ENCODE measurements at places on chromosomes 1 and 21.

GRCh38 chr1:36142121-36142520 is 7.2 kb downstream of the TRAPPC3 start:
- no peak for DNase-seq

- peak; percentile 18 for DNase-seq
Observed at GRCh38 chr21:32189688-32190483, 89.0 kb downstream of the MIS18A start.

GRCh38 chr1:247056071-247056470 is 22.5 kb downstream of the ZNF670 start:
- DNase-seq: no peak

GRCh38 chr1:114490274-114490693 is 20.7 kb downstream of the TRIM33 start:
- no peak for DNase-seq

GRCh38 chr1:87796471-87796901 is 467.8 kb downstream of the LMO4 start:
- no peak for DNase-seq

- no peak for DNase-seq
Observed at GRCh38 chr21:25487046-25487594, 120.2 kb downstream of the MRPL39 start.

- no peak for DNase-seq
Observed at GRCh38 chr1:29236712-29237128, 398 bp downstream of the PTPRU start.

- no peak for DNase-seq
Observed at GRCh38 chr1:204602111-204602579, 83.4 kb downstream of the LRRN2 start.

DNA sequence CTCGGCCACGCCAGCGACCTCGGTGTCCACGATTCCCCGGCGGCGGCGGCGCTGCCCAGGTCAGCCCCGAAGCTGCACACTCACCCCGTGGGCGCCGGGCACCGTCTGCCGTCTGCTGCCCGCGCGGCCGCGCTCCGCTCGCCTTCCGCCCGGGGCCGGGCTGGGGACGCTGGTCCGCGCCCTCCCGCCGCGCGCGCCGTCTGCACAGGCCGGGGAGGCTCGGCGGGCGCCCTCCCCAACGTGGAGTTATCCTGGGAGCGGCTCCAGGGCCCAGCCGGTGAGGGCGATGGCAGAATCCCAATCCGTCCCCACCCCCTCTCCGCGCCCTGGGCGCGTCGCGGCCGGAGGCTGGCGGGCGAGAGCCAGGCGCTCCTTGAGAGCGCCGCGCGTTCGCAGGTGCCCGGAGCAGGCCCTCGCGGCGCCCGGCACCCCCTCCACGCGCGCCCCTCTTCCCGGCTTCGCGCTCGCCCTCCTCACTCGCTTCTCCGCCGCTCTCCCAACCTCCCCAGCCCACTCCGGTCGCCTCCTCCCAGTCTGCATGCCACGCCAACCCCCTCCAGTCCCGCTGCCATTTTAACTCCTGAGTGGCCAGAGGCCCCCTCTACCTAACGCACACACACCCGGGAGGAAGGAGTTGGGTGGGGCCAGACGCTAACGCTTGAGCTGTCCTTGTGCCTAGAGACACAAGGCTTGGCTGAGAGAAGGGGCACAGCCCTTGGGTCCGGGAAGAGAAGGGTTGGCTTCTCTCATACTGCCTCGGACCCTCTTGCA is at the start of gene LRRN2:
Gene LRRN2, minus strand, starts transcription at position 503 of the 771 bp plus-strand sequence. CDS start 65,746 bp downstream, outside the sequence.
- no peak for DNase-seq

DNA sequence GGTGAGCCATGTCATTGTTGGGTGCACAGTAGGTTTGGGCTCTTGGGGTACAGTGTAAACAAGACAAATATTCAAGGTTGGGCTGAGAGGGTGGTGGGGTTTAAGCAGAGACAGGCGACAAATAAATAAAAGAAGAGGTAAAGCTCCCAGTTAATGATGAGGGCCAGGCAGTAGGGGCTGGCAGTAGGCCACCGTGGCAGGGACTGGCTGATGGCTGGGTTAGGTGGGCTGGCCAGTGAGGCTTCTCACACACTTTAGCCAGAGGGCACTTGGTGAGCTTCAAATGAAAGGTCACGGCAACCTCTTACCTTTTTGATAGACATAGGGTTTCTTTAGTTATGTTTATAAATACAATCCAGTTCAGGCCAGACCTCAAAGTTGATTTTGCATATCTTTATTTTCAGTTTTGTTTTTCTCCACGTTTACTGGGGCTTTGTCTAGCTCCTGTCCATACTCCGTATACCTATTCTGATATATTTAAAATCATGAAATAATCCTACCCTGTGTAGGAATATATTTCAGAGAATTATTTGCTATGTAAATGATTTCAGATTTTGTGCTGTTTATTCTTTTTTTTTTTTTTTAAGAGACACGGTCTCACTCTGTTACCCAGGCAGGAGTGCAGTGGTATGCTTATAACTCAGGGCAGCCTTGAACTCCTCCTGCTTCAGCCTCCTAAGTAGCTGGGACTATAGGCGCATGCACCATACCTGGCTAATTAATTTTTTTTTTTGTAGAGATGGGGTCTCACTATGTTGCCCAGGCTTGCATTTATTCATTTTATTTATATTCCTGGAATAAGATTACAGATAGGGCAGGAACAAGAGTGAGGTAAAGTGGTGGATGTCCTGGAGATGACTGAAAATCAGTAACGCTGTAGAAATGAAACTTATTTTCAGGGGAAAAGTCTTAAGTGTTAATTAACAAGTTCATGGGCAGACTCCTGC is 122.7 kb downstream of the RYR2 start:
- no peak for DNase-seq

DNA sequence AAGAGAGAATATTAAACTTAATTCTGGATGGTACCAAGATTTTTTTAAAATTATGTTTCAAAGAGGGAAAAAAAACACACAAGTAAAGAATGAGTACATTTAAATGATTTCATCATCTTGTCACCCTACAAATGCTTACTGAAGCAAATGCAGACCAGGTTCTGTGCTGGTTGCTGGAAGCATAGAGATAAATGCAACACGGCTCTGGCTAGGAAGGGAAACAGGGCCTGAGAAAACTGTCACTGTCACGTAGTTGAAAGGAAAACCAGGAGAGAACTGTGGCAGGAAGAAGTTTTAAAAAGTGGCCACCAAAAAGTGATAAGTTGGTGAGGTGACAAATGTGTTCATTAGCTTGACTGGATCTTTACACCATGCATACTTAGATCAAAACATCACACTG is 336.9 kb upstream of the NFIA start:
- DNase-seq: no peak

DNA sequence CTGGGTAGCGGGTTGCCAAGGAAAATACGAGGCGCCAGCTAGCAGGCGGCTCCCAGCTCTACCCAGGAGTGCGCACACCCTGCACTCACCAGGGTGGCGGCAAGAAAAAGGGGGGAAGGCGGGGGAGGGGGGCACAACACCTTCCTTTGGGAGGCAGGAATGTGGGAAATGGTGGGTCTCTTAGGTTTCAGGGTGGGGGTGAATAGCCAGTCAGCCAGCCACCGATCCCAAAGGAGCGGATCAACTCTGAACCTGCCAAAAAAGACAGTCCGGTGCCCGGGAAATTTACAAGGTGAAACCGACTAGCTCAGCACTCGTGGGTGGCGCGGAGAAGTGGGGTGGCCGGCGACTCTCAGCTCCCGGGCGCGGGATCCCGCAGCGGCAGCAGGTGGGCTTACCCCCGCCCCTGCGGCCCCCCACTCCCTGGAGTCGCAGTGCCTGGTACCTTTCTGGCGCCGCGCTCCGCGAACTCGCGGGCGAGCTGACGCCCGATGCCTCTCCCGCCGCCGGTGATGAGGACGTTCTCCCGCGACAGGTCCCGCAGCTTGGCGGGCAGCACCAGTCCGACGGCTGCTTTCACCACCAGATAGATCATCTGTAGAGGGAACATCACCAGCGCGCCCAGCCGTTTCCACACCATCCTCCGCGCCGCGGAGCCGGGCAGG is 1.2 kb downstream of the DHRS3 start:
- no peak for DNase-seq

DNA sequence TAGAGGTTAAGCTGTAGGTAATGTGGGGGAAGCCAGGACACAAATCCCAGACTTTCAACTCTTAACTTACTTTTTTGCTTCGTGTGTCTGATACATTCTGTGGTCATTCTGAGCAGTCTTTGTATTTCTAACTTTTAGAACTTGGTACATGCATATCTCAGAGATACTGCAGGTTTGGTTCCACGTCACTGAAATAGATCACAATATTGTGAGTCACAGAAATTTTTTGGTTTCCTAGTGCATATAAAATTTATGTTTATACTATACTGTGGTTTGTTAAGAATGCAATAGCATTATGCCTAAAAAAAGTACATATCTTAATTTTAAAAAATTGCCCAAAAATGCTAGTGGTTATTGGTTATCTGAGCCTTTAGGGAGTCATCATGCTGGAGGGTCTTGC is 3.2 kb downstream of the URB2 start:
- DNase-seq: no peak

DNA sequence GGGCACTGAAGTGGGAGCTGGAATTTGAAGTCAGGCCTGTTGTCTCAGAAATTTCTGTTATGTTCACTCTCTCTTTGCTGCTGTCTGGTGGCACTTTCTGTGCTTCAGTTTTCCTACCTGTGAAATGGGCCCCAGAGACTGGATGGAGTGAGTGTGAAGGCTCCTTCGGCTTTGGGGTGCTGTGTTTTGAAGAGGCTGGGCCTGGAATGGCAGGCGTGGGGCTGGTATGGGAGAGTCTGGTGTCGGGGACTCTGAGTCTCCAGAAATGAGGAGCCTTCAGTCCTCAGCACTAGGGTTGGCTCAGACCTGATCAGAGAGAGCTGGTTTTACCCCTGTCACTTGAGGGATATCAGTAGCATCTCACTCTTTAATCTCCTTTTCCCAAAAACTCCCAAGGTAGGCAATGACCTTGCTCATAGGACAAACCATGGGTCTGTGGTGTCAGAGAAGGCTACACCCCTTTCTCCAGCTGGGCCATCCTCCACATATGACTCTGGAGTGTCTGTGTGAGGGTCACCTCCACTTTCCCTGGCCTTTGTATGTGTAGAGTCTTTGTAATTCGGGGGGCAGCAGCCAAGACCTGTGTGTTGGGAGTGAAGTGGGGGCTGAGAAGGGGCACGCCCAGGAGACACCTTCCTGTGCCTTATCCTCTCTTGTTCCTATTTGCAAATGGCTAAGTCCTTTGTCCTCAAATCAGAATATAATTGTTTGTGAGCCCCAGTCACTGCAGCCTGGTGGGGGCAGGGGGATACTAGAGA is 279.9 kb downstream of the PTPRU start:
- DNase-seq: no peak

DNA sequence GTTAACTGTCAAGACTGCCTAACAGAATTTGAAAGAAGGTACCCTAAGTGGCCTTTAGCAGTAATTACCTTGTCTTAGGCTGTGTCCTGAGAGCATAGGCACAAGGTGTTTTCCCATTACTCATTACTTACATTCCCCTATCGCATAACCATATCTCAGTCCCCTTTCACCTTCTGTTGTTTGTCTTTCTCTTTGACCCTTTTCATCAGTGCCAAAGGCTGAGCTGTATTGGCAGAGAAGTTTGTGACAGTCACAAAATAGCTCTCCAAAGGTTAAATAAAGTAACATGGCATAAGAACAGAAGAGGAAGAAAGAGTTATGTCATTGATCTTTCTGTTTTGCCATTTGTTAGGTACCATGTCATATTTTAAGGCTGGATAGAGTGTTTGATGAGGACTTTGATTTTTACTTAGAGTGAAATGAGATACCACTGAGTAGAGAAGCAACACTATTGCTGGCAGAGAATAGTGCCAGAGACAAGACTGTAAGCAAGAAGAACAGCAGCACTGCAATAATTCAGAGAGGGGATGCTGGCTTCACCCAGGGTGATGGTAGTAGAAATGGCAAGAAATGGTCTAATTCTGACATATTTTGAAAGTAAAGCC is 497.8 kb downstream of the TTLL7 start:
- DNase-seq: no peak

DNA sequence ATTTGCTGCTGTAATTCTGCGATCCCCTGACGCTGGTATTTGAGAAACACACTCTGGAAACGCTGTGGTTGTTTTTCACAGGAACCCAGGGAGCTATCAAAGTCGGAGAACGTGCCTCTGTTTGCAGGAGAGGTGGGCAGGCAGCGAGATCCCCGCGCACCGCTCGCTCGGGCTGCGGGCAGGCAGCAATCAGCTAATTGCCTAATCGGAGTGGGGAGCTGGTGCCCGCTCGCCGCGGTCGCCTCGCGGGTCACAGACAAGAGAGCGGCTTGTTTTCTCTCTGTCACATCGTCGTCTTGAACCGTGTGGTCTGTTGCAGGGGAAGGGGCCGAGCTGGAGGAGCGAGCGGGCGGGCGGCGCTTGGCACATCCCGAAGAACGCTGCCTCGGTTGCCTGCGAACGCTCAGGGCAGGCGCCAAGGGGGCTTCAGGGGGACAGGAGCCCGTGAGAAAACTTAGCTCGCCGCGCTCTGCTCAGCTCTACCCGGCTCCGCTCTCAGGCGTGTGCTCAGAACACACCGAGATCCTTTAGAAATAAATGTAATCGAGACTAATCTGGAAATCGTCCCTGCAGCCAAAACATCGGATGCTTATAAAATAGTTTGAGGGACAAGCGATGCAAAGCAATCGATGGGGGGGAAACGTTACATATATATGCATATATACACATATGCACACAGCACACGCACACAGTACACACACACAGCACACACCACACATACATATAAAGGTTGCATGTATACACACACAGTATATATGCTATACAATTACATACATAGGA is 93.6 kb upstream of the SMYD2 start:
- DNase-seq: no peak

GRCh38 chr1:47951026-47951425 is 46.2 kb downstream of the TRABD2B start:
- peak; percentile 82 for DNase-seq

DNA sequence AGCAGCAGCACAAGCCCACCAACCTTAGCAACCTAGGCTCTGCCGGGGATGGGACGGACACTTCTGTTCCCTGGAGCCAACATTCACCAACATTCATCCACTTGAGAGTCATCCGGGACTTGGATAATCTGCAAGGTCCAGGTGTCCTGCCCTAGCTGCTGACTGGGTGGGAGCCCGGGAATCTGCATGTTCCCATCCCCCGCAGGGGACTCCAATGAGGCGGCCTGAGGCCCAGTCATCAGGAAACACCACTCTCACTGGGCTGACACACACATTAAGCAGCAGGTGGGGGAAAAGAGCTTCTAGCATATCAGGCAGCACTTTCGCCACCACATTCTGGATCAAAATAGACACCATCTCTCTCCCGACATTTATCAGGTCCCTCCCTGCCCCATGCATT is 38.4 kb upstream of the CCSAP start:
- no peak for DNase-seq

DNA sequence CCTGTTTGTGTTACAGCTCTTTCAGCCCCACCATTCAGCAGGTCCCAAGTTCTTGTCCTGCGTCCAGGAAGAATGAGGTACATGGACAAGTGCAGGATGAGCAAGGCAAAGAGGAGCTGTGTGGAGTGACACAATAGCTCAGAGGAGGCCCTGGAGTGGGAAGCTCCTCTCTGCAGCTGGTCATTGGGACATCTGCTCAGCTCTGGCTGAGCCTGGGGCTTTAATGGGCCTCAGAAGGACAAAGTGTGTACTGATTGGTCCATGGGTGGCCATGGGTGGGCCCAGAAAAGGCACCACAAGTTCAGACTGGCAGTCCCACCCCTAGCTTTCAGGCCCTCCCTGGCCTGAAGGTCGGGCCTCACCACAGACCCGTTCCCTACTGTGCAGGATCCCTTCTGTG is 14.7 kb upstream of the HYI start:
- DNase-seq: no peak

Data from putamen (tissue), 1 donor.